Activated T-helper 2 cell treated with anti-CD3 and anti-CD28 coated beads, Interferon-gamma antibody, Interleukin-2, Interleukin-4, amounts not matched to agents 10 μg/mL and 5 μg/mL and 100 μg/mL, durations not matched to agents 14 hours and 24 hours and 36 hours (primary cell): ENCODE measurements at places on chromosomes 4 and X.

DNA sequence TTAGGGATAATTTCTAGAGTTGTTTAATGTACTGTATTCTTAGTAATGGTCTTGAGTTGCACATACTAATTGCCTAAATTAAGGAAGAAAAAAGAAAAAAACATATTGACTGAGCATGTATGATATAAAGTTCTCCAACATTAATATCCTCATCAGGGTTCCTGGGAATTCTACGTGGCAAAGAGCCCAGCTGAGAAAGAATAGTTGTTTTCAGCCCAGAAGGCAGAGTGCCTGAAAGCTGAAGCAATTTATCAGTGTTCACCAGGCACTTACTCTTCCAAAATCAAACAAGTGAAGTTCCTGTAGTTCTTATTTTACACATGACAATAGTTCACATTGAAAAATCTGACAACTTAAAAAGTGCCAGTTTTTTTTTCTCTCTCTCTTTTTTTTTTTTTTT, 27.7 kb downstream of the YIPF7 start:
- no peak for DNase-seq

GRCh38 chr4:107647591-107647990, 72.4 kb downstream of the PAPSS1 start:
- DNase-seq = no peak

DNA sequence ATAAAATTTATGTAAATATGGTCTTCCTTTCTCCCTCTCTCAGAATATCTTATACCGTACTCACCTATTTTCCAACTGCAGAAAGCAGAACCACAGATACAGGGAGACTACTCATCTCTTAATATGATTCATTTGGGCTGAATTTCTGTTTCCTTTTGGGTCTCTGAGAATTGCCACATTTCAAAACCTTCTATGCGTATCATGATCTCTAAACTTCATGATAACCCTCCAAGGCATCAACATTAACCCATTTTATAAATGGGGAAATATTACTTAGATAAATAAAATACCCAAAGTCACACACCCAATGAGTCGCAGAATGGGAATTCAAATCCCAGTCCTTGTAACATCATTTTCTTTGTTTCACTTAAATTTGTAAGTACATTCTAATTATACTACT, 16.6 kb upstream of the PRDM8 start:
- DNase-seq = no peak

- no peak for DNase-seq
Observed at GRCh38 chr4:183353557-183353956, 31.3 kb upstream of the CLDN24 start.

DNA sequence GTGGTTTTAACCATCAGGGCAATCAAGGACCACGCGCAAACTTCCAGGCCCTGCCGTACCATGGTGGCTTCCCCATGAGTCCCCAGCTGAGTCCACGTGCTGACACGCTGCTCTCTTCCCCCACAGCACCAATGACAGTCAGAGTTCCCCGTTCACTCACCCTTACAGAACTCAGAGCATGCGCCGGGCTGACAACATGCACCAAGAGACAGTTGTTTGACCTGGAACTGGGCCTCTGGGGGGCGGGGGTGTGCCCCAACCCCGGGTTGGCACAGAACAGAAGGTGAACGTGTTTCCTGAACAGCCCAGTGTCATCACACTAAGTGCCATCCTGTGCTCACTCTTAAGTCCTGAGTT, 29.4 kb downstream of the IRF2 start:
- DNase-seq = no peak

- no peak for DNase-seq
Observed at GRCh38 chrX:73076838-73077237, 2.5 kb downstream of the PABPC1L2A start.

GRCh38 chr4:40594261-40595178, 35.1 kb downstream of the RBM47 start:
- no peak for DNase-seq

GRCh38 chr4:56699537-56700105, 18.5 kb upstream of the HOPX start:
- DNase-seq = no peak

- no peak for DNase-seq
Observed at GRCh38 chr4:147640331-147640730, 23.1 kb downstream of the TMEM184C start.

GRCh38 chr4:147754037-147754445, 22.2 kb downstream of the ARHGAP10 start:
- no peak for DNase-seq

DNA sequence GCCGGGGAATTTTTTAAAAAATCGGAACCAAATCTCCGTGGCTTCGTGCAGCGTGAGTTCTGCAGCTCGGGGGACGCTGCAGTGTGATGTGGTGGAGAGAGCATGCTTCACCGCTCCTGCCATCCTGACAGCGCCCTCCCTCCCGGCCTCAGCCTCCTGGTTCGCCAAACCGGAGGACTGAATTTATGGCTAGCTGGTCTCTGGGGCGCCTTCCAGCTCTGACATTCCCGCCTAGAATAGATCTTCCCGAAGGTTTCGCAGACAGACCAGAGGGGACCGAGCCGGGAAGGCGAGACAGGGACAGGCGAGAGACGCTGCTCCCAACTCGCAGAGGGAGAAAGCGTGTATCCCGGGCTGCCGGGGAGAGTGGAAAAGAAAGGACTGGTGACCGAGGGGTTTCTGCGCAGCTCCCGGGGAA, 25.9 kb downstream of the HOPX start:
- no peak for DNase-seq

- no peak for DNase-seq
Observed at GRCh38 chrX:154443479-154443910, 446 bp upstream of the FAM50A start.

GRCh38 chr4:110003401-110004187, 90.9 kb downstream of the EGF start:
- DNase-seq = no peak

DNA sequence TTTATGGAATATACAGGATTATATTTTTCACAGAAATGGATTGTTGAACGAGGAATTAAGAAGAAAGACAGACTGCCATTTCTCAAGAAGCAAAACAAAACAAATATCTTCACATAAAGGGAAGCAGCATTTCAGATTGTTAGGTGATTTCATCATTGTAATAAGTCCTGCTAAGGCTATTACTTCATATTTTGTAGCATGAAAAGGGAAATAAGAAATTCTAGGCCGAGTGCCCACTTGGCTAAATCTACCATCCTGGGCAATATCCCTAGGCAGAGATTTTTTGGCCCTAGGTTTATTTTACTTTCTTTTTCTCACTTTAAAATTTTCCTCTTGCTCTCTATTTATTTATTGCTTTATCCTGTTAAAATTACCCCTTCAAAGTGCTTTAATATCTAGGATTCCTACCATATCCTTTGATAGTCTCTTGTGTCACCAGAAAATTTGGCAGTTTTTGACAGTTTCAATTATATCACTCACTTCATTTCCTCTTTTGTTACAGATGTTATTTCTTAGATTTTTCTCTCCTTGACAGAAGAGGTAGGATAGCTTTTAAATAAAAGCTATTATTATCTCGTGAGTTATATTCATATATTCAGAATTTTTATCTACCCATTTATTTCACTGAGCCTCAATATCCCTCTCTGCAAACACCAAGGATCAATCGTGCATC, 142.3 kb downstream of the PDGFC start:
- no peak for DNase-seq

DNA sequence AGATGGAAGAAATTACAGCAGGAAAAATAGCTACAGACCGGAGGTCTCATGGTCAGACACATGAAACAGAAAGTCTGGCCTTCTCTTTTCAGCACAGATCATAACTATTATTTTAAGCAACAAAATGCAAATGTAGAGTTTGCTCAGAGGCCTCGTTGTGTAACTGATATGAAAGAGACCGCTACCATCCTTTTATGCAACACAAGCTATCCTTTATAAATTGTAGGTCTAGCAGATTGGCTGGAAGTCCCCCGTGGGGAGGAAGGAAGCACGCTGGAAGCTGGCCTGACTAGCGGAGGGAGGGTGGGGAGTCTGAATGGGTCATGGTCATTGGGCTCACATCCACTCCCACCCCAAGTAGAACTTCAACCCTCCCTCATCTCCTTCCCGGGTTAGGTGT, 27.7 kb downstream of the DMP1 start:
- DNase-seq = no peak

GRCh38 chr4:142081025-142081424, 444.6 kb downstream of the IL15 start:
- DNase-seq = no peak

DNA sequence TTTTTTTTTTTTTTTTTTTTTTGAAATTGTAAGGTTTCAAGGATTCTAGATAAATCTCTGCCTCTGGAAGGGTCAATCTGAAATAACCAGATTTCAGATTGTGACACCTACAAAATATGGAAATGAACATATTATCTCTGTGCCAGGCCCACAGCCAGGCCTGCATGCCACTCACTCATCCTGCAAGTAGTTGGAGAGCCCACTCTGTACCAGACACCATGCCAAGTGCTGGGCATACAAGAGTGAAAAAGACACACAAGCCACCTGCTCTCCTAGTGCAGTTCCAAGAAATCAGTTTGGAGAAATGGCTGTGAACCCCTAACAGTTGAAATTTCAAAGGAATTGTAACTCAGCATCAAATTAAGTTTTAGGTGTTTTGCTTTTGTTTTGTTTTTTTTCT, 145.9 kb upstream of the NOCT start:
- DNase-seq = no peak

DNA sequence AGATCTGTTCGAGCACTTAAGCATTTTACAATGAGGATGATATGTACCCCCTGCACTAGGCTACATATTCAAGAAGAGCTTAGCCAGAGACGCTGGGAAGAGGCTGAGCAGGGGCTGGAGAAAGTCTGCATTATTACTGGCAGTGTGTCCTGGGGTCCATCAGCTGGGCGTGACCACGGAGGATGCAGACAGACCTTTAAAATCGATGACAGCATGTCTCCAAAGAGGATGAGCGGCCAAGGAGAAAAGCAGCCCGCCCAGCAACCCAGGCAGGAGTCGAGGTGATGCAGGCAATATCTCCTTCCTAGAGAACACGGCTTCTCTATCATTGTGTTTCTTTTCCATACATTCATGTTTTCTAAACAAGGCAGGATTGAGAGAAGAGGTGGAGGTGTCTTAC, 300.7 kb downstream of the USP46 start:
- no peak for DNase-seq

- no peak for DNase-seq
Observed at GRCh38 chrX:118251271-118251670, 94.6 kb upstream of the WDR44 start.

- no peak for DNase-seq
Observed at GRCh38 chr4:109648266-109648996, 54.8 kb downstream of the CASP6 start.

DNA sequence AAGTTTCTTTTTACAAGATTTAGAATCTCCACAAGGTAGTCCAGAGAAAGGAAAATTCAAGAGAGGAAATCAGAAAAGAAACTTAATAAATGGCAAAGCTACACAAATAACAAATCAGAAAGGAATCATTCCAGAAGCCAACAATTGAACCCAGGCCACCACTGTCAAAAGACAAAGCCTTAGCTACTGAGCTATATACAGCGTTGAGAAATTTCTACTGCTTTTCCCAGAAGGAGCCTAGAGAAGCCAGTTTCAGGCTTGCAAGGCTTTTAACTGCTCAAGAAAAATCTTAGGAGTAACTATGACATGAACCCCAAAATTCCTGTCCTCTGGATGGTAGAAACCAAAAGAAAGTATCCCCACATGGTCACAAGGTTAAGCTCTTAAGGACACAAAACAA, 129.0 kb downstream of the DMD start:
- no peak for DNase-seq

DNA sequence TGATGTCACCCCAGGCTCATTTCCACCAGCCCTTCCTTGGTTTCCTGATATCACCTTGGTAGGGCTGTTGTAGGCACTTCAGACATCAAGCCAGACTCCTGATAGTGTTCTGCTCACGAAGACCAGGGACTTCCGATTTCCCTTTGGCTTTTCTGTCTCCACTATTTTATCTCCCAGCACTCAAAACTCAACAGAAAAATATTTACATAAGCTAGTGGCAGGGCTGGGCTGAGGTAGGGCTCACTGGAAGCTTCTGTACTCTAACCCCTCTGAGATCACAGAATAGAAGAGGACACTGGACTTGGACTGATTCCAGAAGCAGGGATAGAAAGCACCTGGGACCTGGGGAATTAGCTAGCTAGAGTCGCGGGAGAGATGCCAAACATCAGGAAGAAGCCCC, 34.4 kb upstream of the EFNB1 start:
- DNase-seq = no peak
